Left forelimb (tissue), 1 donor: ENCODE measurements at places on chromosomes 11 and 22.

DNA sequence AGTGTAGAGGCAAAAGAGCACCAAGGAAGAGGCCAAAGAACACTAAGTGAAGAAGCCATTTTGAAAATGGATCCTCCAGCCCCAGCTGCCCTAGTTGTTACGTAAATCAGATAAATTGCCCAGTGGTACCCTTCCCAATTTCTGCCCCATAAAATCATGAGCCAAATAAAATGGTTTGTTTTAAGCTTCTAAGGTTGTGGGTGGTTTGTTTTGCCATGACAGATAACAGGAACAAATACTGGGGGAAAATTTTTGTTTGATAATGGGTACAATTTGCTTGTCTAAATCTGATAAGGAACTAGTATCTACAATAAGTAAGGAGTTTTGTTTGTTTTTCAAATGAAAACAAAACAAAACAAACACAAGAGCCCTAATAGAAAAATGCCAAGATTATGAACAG, 30.6 kb upstream of the HSD17B12 start:
- no peak for DNase-seq

- DNase-seq: no peak
Measured at GRCh38 chr11:46378811-46379481, 2.5 kb upstream of the MDK start.

DNA sequence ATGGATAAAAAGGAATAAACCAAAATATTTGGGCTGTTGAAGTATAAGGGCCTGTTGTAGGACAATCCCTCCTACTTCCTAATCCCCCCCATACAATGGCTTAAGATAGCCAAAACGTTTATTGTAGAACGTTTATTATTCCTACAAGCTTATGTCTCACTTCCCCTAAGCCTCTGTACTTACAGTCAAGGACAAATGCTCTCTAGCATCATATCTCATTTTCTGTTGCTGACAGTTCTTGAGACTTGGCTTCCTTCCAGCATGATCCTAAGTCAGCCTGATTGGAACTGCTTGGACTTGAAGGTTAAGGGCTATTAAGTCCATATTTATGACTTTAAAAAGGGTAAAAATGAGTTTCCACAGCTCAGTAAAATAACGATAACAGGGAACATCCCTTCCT, 8.8 kb downstream of the MISFA start:
- no peak for DNase-seq

DNA sequence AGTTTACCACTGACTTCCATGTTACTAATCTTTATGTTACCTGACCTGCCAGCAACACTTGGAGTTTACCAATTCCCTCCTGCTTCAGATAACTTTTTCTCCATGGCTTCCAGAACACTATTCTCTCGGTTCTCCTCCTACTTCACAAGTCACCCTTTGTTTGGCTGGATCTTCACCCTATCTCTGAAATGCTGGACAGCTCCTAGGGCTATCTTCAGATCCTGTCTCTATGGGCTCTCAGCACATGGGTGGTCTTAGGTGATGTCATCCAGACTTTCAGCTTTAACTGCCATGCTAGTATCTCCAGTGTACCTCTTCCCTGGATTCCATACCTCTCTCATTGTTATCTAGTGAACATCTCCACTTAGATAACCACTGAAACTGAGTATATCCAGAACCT, 12.2 kb upstream of the VWCE start:
- no peak for DNase-seq

DNA sequence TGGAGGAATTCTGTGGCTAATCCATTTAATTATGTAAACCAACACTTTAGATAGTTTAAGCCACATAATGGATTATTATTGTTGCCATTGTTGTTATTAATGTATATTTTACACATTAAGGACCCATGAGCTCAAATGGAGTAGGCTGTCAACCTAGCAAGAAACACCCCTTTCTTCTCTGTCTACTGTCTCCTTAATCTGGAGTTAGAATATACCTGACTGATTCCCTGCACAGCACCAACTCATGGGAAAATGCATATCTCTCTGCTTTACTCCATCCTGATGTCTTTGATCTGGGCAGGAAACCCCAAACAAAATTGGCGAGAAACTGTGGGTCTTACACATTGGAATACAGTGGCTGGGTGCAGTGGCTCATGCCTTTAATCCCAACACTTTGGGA, 24.0 kb upstream of the ME3 start:
- no peak for DNase-seq

DNA sequence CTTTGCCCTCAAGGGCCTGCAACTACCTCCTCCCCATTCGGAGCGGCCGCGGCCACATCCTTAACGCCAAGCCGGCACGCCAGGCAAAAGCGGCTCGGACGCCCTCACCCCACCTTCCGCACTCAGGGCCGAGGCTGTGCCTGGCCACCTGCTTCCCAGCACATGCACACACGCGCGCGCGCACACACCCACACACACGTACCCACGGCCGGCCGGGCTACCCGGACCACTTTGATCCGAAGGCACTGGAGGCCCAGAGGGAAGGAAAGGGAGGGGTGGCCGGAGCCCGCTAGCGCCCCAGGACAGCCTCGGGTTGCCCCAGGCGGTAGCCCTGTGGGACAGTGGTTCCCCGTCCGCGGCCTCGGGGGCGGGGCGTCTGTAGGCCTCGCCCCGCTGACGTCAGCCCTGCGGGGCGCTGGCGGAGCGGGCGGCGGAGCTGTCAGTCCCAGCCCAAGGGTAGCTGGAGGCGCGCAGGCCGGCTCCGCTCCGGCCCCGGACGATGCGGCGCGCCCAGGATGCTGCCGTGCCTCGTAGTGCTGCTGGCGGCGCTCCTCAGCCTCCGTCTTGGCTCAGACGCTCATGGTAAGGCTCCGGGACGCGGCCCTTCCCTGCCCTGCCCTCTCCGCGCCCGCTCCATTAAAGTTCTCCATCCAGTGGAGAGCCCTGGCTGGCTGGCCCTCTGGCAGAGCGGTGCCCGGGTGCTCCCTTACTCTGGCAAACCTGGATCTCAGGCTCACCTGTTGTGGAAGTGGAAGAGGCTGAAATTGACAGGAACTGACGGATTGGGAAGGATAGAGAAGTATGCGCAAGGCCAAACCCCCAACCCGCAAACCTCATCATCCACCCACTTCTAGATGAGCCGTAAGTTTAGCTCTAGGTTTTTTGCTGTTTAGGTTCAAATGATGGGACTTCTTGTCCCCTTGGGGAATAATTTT, at the start of gene IL10RA:
Gene IL10RA, plus strand, starts transcription at position 442 of the 935 bp plus-strand sequence. Its CDS starts 74 bp downstream, at position 516.
- peak; percentile 83 for DNase-seq

GRCh38 chr11:87097582-87097981, 59.8 kb downstream of the TMEM135 start:
- no peak for DNase-seq

DNA sequence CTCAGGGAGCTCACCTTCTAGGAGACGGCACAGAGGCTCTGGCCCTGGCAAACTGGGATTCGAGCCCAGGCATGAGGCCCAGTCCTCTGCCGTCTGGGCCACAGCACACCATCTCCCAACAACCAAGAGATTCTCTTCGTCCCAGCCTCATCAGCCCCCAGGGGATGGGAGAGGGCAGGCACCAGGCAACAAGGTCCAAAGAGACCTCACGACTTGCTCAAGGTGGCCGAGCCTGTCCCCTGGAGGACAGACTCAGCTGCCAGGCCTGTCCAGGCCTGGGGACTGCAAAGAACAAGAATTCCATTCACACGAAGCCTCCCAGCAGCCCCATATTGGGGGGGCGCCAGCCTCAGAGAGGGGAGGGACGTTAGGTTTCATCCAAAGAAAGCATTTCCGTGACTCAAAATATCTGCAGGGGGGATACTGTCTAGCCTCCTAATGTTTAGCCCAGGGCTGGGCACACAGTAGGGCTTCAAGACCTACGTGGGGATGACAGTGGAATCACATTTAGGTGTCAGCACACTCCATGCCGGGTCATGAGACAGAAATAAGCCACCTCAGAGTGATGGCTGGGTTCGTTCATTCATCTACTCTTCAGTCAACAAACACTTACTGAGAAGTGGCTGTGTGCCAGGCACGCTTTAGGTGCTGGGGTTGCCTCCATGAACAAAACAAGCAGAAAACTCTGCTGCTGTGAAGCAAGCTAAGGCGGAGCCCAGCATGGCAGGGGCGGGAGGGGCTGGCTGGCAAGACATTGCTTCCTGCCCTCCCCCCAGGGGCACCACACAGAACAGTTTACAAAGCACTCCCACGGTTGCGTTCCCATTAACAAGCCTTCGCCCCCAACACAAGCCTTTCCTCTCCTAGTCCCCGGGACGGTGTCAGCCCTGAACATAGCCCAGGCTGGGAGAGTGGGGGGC, 1.2 kb downstream of the CARNS1 start:
- DNase-seq: no peak

- DNase-seq: no peak
Measured at GRCh38 chr11:124674168-124674517, 439 bp downstream of the SPA17 start.

GRCh38 chr22:27842669-27843431, 41.3 kb upstream of the MN1 start:
- DNase-seq: no peak

DNA sequence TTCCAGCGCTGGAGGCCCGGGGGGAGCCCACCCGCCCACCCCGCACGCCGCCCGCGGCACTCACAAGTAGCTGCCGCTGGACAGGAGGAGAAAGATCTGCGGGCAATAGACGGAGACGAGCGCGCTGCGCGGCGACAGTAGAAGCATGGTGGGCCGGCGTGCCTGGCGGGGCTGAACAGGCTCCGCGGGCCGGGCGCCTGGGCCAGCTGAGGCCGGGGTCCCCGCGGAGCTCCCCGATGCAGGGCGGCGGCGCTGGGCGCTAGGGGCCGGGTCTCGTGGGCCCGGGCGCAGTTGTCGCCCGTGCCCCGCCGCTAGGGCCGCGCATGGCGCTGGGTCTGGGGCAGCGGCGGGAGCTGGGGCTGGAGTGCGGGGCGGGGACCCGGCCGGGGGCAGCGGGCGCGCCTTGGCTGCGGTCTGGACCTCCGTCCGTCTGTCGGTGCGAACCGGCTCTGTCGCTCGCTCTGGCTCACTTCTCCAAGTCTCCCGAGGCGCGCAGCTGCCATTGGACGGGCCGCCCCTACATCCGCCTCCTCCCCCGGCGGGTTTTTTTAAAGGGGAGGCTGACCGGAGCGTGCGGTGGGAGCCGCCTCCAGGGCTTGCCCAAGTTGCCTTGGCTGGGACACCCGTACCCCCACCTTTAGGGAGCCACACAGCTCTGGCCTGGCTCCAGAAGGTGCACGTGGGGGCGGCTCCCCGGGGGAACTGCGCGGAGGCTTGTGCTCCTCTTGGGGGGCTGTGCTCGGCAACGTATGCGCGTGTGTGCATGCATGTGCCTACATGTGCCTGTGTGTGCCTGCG, 4.7 kb downstream of the WNT7B start:
- DNase-seq: no peak

- DNase-seq: no peak
Measured at GRCh38 chr11:11230802-11231562, 122.1 kb downstream of the CSNK2A3 start.

GRCh38 chr22:28921585-28921879, 38.2 kb downstream of the ZNRF3 start:
- DNase-seq: no peak

GRCh38 chr22:32211011-32211410, 6.1 kb upstream of the RFPL2 start:
- DNase-seq: no peak

DNA sequence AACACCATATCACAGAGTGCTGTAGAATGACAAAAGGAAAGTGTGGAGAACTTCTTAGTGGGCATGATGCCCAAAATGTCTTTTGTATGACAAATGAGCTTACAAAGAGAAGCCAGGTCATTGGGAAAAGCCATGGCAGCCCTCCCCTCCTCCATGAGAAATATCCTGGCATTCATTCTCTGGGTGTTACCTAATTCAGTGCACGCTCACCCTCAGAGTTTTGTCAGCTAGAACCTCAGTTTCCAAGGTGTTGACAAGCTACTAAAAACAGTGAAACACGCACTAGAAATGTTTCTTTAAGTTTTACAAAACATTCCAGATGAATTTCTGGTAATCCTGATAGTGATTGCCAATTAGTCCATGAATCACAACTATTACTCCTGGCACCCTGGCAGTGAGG, 105.4 kb upstream of the FSHB start:
- no peak for DNase-seq

DNA sequence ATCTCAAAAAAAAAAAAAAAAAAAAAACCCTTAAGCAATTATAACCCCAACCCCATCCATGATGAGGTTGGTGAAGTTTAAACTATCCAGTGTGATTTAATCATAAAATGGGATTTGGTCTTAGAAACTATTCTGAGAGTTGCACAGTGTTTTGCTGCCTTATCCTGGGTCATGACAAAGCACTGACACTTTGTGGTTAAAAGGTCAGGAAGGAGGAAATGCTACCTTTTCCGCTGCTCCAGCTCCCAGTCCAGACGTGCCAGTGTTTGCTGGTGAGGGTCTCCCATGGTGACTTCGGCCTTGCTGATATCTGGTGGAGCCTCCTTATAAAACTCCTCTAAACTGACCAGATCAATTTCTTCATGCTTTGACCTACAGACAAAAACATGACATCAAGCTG, 14.5 kb downstream of the THOC5 start:
- DNase-seq: no peak

DNA sequence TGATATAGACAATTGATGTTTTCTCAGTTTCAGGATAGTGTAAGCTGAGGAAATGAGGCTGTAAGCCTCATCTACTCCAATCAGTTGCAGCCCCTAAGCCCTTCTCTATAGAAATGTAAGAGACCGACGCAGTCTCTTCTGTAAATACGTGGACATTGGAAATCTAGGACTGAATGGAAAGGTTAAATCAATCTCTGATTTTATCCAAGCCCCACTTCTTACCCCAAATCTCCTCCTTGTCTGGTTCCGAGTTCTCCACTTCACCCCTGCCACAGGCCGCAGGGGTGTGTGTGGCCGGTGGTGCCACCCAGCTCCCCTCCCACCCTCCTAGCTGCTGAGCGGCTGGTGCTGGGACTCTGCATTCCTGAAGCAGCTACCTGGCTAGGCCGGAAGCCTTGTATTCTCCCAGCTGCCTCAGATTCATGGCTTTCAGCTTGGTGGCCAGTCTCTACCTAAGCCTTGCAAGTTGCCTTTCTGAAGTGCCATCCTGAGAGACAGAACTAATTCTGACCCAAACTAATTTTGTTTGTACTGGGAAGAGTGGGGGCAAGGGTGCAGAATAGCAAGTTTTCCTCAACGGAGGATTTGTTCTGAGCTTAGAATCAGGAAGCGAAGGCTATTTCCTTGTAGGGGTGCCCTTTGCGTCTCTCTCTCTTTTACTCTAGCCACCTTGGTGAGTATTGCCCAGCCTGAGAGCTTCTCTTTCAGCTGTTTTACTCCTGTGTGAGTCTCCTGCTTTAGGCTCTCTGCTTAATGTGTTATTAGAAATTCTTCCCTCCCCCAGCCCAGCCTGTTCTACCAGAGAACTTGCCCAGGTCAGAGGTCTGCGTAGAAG, 749 bp downstream of the VWA5A start:
- no peak for DNase-seq

- no peak for DNase-seq
Measured at GRCh38 chr11:121870206-121871045, 245.6 kb downstream of the BLID start.

GRCh38 chr22:27800250-27801201, 1.0 kb downstream of the MN1 start:
- DNase-seq: no peak

GRCh38 chr11:128480066-128480465, 107.3 kb downstream of the ETS1 start:
- DNase-seq: no peak

GRCh38 chr22:46976598-46976997, 214.1 kb downstream of the TBC1D22A start:
- peak; percentile 5 for DNase-seq
